ENCODE measurements at places on chromosomes 7 and 10.

- DNase-seq, result no peak
Observed at GRCh38 chr7:97005183-97006054, at the start of gene DLX6. TSS of gene DLX6 (plus strand) at chr7:97005553. CDS start at chr7:97005978, 425 bp downstream.

GRCh38 chr7:16348251-16348650, 73.1 kb downstream of the CRPPA start:
- no peak for DNase-seq

DNA sequence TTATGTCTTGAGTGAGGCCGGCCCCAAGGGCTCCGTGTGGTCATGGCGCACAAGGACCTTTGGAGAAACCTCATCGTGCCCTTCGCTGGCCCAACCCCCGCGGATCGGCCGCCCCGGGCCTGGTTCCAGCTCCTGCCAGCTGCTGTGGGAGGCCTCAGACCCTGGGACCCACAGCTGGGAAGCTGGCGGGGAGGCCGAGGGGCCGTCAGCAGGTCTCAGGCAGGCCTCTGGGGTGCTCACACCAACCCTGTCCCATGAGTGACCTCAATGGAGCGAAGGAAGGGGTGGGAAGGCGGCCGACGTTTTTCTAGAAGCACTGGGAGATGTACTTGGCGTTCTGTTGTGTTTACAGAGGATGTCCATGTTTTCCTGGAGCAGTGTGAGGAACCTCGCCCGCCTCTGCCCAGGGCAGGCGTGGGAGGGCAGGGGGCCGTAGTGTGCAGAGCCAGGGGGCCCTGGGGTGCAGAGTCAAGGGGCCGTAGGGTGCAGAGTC, 18.6 kb upstream of the ADGRA1 start:
- DNase-seq, result no peak

- no peak for DNase-seq
Observed at GRCh38 chr7:158301207-158301606, 286.4 kb downstream of the PTPRN2 start.

DNA sequence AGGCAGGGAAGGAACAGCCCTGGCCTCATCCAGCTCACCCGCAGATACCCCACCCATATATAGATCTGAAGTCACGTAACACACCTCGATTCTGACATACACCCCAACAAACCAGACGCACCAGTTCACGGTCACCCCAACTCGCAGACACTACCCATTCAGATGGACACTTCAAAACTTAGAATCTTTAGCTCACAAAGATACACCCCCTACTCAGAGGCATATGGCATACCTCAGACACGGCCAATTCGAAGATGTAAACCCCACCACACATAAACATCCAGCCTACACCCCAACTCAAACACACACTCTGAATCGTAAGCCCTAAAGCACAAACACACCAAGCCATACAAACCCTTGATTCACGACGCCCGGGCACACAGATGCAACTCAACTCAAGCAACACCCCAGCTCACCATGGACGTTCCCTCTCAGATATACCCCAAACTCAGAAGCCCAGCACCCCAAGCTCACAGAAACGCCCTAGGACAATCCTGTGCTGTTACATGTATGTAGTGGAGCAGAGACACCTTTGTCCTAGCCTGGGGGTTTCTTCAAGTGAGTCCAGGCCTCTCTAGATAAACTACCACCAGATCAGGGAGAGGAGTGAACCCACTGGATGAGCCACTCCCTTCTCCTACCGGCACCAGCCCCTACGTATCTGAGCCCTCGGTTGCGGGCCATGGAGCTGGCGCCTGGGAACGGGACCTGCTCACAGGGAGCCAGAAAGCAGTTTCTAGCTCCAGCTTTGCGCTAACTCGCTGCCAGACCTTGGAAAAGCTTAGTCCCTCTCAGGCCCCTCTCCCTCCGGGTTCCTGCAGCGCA, 8.8 kb downstream of the PSD start:
- no peak for DNase-seq

DNA sequence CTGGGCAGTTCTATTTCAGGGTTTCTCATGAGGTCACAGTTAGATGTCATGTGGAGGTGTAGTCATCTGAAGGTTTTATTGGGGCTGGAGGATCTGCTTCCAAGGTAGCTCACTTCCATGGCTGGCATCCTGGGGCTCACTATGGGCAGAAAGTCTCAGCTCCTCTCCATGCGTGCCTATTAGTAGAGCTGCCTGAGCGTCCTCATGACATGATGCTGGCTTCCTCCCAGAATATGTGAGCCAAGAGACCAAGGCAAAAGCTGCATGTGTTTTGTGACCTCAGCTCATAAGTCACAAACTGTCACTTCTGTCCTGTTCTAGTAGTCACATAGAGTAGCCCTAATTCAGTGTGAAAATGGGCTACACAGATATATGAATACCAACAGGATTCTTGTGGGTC, 524.4 kb downstream of the SUGCT start:
- no peak for DNase-seq

- no peak for DNase-seq
Observed at GRCh38 chr7:47332681-47333553, 249.0 kb downstream of the TNS3 start.

All from fibroblast of skin of left biceps (primary cell).